ENCODE measurements at places on chromosomes 2 and 18. TPM values are rescaled to one million over a fixed set of nuclear protein-coding genes. Genes with fewer than 3 reads are reported as not detected.

- DNase-seq: no peak
These were observed 23.7 kb upstream of the SPTBN1 start for GRCh38 chr2:54432251-54433015.

ANTXR1 gene
- 0.09 TPM for total RNA-seq

OXER1 gene
- 0.19 TPM for total RNA-seq

GKN2 gene
- total RNA-seq: not detected

DNA sequence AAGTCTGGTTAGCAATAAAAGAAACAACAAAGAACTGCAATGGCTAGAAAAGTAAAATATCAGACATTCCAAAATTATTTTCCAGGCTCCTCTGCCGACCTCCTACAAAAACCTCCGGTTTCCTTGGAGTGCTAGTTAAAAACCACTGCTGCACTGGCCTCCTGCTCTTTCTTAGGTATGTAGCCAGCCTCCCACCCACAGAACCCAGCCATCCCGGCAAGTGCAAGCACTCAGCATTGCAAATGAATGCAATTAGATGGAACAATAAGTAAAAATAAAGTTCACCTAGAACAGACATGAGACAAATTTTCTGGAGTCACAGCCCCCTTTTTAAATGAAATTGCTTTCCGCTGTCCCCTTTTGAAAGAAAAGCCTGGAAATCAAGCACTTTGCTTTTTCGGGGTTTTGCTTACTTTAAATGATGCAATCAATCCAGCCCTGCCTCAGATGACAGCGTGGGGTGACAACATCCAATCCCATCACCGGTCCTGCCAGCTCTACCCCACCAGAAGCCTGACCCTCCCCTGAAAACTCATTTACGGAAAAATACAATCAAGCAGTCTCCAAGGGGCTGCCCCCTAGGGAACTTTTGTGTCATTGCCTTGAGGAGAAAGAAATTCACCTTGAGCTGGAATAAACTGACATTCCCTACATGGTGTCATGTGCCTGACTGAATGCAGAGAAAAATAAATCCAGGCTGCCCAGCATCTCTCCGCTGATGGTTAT lies 199.8 kb downstream of the EPHA4 start:
- no peak for DNase-seq

EVX2 gene
- not detected for total RNA-seq

GRCh38 chr2:134630504-134631159 lies 88.2 kb downstream of the TMEM163 start:
- DNase-seq: no peak

CCDC85A gene
- not detected for total RNA-seq

SNTG2 gene
- 0.14 TPM for total RNA-seq

DNA sequence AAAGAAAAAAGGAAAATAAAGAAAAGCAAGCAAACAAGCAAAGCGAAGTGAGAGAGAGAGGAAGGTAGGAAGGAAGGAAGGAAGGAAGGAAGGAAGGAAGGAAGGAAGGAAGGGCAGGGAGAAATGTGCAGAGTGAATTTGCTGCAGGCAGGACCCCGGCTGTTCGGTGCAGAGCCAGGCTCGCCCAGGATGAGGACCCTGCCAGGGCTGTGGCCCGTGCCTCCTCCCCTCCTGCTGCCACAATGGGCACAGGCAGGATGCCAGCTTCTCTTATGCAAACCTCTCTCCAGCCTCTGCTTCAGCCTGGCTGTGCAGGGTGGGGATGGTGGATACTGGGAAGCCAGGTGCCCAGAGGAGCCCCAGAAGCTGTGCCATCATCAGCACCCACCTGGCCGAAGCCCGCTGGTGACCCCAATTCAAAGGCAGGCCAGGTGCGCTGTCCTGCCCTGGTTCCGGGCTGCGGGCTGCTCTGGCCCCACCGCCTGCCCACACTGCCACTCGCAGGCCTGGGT lies 3.2 kb downstream of the GPR17 start:
- no peak for DNase-seq

DNA sequence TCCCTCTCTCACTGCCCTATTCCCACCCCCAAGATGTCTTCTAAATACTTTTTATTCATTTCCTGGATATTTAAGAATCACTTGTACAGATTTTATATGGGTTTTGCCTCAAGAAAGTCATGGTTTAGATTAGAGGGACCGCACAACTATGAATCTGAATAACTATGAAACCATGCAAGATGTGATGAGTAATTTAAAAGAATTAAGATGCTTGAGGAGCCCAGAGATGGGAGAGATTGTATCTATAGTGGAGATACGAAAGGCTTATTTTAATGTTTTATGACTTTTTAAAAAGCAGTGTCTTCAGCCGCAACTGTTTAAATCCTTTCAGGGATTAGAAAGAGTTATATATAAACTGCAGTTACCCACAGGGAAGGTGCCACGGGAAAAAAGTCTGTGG lies 324.1 kb downstream of the LPIN1 start:
- no peak for DNase-seq

- no peak for DNase-seq
These were observed 27.4 kb upstream of the EIF2AK3 start for GRCh38 chr2:88654714-88655113.

DNA sequence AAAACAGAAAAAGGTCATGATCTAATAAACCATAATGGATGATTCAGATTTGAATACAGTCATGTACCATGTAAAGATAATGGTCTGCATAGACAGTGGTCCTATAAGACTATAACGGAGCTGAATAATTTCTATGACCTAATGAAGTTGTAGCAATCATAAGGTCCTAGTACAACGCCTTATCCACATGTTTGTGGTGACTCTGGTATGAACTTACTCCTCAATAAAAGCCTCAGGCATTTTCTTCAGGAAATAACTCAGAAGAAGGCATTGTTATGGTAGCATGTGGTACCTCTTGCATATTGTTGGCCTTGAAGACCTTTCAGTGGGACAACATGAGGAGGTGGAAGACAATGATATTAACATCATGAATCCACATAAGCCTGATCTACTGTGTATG lies 883.3 kb downstream of the CNTNAP5 start:
- DNase-seq: no peak

NPHP1 gene
- 0.21 TPM for total RNA-seq

GRCh38 chr2:196170606-196171247 lies 651 bp downstream of the STK17B start:
- peak; percentile 85 for DNase-seq

DNA sequence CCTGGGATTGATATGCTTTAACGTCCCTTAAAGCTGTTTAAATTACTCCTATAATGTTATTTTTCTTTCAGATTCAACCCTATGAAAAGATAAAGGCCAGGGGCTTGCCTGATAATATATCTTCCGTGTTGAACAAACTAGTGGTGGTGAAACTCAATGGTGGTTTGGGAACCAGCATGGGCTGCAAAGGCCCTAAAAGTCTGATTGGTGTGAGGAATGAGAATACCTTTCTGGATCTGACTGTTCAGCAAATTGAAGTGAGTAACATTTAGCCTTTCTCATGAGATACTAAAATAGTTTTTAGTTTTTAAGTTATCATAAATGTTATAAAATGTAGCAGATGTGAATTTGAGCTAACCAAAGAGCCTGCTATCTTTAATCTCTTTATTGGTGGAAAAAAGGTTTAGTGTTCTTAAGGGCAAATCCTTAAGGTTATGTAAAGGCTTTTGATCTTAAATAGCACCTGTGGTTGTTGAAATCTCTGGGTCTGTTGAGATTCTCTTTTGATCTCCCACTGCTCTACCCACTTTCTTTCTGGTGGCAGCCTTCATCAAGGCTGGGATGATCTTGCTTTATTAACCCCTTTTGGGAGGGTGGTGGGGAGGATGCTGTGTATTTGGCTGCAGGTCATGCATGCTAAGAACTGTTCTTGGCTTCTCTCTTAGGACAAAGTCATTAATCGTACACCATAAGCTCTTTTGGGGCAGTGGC lies 40.9 kb downstream of the UGP2 start:
- no peak for DNase-seq

DNA sequence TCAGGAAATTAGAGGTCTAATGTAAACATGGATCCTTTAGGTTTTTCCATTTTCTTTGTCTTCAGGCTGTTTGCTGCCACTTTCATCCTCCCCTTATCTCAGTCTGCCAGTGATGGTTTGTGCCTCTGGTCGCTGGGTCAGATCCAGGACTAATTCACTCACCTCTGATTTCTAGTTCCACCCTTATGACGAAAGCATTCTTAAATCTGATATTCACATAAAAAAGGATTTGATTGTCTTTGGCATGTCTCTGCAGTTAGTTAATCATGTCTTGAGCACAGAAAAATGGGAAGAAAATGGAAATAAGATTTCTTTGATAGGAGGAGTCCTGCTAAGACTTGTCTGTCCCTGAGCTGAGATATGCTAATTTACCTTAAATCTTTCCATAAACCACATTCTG lies 4.6 kb downstream of the IL1RL1 start:
- no peak for DNase-seq

DNA sequence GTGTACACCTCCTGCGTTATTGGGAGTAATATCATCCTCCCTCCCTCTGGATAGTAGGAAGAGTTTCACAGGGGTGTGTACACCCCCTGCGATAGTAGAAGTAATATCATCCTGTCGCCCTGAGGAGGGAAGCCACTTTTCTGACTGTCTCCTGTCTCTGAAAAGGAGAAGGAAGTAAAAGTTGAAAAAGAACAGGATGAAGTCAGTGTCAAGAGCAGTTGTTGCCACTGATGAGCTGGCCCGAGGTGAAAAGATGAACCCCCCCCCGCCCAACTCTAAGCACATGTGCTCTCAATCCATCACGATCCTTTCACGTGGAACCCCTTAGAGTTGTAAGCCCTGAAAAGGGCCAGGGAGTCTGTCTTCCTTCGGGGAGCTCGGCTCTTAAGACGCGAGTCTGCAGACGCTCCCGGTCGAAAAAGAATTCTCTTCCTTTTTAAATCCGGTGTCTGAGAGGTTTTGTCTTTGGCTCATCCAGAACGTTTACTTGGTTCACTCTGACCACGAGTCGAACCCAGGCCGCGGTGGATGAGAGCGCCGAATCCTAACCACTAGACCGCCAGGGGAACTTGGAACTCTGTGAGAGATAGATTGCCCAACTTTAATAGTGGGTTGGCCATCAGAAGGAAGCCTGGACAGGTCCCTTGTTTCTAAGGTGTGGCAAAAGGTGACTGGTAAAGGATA lies 22.4 kb upstream of the NAGK start:
- no peak for DNase-seq

- no peak for DNase-seq
These were observed 12.7 kb downstream of the INPP5D start for GRCh38 chr2:233072838-233073237.

GRCh38 chr2:102290594-102290993 lies 20.8 kb upstream of the IL1RL1 start:
- no peak for DNase-seq

ARMC9 gene
- 6.4 TPM for total RNA-seq

GRCh38 chr2:236028066-236028465 lies 140.1 kb downstream of the GBX2 start:
- DNase-seq: no peak

DNA sequence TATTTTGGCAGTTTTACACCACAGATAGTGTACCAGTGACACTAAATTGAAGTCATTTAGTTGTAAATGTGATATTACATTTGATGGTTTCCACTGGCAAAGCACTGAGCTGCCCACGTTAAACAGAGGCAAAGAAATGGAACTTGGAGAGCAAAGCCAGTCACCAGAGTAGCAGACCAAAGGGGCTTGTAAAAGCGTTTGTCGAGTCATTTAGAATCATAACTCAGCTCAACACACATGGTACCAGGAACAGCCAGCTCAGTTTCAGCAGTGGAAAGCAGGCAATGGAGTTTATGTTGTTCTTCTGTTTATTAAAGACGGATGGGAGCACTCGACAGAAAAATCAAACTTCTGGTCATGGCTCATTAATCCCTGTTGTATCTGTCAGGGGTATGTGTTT lies 91.2 kb downstream of the POU3F3 start:
- no peak for DNase-seq

LHCGR gene
- not detected for total RNA-seq

All from activated CD4-positive, alpha-beta T cell treated with anti-CD3 and anti-CD28 coated beads, Interleukin-2, amount 10 ng/mL, durations not matched to agents 24 days and 14 days (primary cell).